Activated naive CD8-positive, alpha-beta T cell treated with anti-CD3 and anti-CD28 coated beads, Interleukin-2, amount 10 ng/mL, durations not matched to agents 7 days and 5 days (primary cell): ENCODE measurements at places on chromosomes 1 and 21. TPM values are rescaled to one million over a fixed set of nuclear protein-coding genes. Genes with fewer than 3 reads are reported as not detected.

DNA sequence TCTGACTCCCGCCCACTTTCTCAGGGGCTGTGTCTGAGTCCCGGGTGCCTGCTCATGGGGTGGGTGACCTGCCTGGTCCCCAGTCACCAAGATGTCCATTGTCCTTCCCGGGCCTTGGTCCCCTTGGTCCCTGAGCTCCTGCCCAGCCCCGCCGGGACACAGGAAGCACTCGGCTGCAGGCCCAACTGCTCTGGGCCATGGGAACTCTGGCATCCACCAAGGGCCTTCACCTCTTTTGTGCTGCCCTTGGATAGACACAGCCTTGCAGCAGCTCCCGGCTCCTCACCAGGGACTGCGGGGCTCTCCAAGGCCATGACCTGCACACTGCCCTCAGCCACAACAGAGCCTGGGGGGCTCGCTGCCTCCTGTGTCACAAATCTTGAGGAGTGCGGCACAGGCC, 22.1 kb upstream of the MX1 start:
- no peak for DNase-seq

CFH gene
- total RNA-seq: 3.9 TPM

C1orf116 gene
- not detected for total RNA-seq

DNA sequence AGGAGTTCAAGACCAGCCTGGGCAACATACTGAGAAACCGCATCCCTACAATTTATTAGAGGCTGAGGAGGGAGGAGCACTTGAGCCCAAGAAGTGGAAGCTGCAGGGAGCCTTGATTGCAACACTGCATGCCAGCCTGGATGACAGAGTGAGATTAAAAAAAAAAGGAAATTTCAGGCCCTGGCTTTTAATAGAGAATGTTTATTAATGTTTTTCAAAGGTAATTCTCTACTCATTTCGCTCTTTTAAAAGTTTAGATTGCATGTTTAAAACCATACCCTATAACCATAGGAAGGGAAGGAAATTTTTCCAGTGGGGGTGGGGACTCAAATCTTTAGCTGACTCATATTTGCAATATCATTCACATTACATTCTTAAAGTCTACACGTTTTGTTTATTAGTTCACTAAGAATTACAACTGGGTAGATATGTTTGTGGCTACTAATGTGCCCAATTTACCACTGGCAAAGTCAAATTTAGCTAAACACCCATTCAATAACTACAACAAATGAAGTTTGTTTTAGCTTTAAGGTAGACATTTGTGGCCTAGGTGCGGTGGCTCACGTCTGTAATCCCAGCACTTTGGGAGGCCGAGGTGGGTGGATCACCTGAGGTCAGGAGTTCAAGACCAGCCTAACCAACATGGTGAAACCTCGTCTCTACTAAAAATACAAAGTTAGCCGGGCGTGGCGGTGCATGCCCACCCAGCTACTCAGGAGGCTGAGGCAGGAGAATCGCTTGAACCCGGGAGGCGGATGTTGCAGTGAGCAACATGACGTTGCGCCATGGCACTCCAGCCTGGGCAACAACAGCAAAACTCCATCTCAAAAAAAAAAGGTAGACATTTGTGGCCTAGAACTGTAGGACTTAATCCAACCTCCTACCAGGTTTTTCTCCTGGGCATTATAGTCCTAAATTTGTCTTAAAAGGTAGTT, 5.0 kb downstream of the KDM5B start:
- no peak for DNase-seq

RPTN gene
- not detected for total RNA-seq

GRCh38 chr1:168589167-168589566, 12.8 kb downstream of the XCL1 start:
- no peak for DNase-seq

DNA sequence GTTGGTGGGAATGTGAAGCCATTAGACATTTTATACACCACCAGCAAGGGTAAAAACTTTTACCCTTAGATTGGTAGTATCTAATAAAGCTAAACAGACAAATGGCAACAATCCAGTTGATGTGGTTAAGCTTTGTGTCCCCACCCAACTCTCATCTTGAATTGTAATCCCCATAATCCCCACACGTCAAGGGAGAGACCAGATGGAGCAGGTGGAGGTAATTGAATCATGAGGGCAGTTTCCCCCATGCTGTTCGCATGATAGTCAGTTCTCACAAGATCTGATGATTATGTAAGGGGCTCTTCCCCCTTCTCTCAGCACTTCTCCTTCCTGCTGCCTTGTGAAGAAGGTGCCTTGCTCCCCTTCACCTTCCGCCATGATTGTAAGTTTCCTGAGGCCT, 602.3 kb downstream of the NUF2 start:
- no peak for DNase-seq

GRCh38 chr1:2983706-2984398, 37.4 kb upstream of the ACTRT2 start:
- DNase-seq: peak; percentile 23

GRCh38 chr1:67298762-67299161, 8.9 kb upstream of the IL12RB2 start:
- DNase-seq: no peak

GBP3 gene
- 50.7 TPM for total RNA-seq

DNA sequence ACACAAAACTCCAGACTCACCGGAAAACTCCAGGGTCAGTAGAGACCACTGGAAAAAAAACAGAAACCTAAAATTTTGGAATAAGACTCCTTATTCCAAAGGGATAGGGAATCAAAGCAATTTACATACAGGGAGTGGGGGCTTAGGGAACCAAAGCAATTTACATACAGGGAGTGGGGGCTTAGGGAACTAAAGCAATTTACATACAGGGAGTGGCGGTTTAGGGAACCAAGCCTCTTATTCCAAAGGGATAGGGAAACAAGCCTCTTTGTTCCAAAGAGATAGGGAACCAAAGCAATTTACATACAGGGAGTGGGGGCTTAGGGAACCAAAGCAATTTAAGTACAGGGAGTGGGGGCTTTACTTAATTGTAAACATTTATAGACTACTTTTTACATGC, 28.4 kb upstream of the TTLL7 start:
- no peak for DNase-seq

SH3GLB1 gene
- total RNA-seq: 62.4 TPM

CRYAA gene
- not detected for total RNA-seq
